Upper lobe of left lung (tissue), 6 donors: ENCODE measurements at places on chromosomes 16 and 17. TPM values are rescaled to one million over a fixed set of nuclear protein-coding genes. Genes with fewer than 3 reads are reported as not detected.

DNA sequence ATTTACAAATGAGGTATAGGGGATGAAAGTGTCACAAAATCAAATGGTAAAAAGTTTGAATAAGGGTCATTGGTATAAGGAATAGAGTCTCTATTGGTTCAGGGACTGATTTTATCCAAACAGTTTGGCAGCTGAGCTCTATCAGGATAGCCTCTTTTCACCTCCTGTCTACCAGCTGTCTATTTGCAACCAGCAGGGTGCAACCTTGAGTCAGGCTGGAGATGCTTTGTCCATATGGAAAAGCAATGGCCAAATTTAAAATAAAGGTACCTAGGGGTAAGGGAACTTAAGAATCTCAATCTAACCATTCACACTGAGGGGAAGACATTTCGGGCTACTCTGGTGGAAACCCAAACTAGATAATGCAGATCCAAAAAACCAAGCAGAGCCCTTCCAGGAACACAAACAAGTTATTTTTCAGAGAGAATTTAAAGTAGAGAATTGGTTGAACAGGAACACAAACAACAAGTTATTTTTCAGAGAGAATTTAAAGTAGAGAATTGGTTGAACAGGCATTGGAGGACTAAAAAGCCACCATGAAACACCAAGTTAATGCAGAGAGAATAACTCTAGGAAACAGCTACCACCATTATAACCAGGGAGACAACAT is 12.6 kb upstream of the CA10 start:
- DNase-seq: no peak
- no peak overlapping the region for H3K27ac ChIP-seq
- H3K27me3 ChIP-seq: no peaks in the 10 kb centered on the region
- H3K4me3 ChIP-seq: no peak overlapping the region

GRCh38 chr17:74531231-74531761 is at the start of gene CD300LB:
Gene CD300LB (minus strand): TSS chr17:74531475. CDS start chr17:74531350, 125 bp downstream.
- peak within 1 kb of the TSS; percentile 34 for H3K27ac ChIP-seq
- H3K4me3 ChIP-seq: no peak within 1 kb of the TSS
- peak; percentile 19 for DNase-seq
- H3K27me3 ChIP-seq: no peaks in the 10 kb centered on the region
- no peaks in the 10 kb centered on the region for H3K36me3 ChIP-seq

GRCh38 chr17:57862694-57863667 is 13.1 kb upstream of the MRPS23 start:
- peaks cover 27% of the 10 kb centered on the region for H3K4me1 ChIP-seq
- peak overlapping the region; percentile 85 for H3K27ac ChIP-seq
- no peak for DNase-seq
- no peaks in the 10 kb centered on the region for H3K27me3 ChIP-seq
- H3K36me3 ChIP-seq: peaks cover 6% of the 10 kb centered on the region

Gene GAS2L2
- 0.37 TPM for total RNA-seq

- H3K36me3 ChIP-seq: no peaks in the 10 kb centered on the region
- H3K27ac ChIP-seq: no peak overlapping the region
- H3K4me3 ChIP-seq: no peak overlapping the region
- DNase-seq: no peak
- no peaks in the 10 kb centered on the region for H3K27me3 ChIP-seq
These were observed 347.7 kb downstream of the NPIPA8 start for GRCh38 chr16:17988839-17989238.

DNA sequence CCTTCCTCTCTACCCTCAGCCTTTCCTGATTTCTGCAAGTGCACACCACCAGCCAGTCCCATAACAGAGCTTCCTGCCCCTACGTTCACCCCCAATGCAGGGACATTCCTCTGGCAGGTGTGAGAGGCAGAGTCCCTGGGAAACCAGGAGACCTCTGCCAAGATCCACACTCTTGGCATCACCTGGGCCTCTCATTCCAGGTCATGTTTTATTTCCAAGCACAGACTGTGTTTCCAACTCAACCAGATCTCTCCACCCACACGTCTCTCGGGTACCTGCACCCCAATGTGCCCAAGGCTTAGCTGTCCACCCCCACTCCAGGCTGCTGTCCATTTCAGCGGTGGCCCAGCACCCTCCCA is 21.0 kb upstream of the PHB1 start:
- H3K36me3 ChIP-seq: no peaks in the 10 kb centered on the region
- H3K27me3 ChIP-seq: peaks cover 2% of the 10 kb centered on the region
